ENCODE measurements at places on chromosomes 4 and X.
A peak's percentile ranks its signal among the peaks of the same experiment; 100 is the strongest.

GRCh38 chr4:4694296-4694772 is 152.5 kb upstream of the STX18 start:
- peak; percentile 42 for DNase-seq

DNA sequence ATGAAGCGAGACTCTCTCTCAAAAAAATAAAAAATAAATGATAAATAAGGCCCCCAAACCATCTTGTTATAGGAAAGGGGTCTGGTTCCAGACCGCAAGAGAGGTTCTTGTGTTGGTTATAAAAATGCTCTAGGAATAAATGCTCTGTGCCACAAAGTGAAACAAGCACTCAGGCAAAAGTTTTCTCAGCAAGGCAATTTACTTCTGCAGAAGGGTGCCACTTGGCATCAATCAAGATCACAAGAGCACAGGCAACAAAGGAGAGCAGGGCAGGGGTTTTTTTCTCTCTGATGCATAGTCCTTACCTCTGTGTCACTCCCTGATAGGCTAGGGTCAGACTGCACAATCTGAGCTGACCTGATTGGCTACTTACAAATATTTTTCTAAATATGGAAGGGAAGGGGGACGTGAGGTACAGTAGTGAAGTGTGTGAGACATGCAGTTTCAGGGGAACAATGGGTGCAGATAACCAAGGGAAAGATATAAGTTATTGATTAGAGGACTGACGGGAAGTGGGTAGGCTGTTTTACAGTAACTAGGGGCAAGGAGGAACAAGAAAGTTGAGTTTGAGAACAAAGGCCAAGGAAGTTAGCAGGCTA is 29.8 kb upstream of the FUNDC1 start:
- no peak for DNase-seq

- no peak for DNase-seq
Observed at GRCh38 chrX:124860736-124861135, 458.9 kb upstream of the TEX13C start.

DNA sequence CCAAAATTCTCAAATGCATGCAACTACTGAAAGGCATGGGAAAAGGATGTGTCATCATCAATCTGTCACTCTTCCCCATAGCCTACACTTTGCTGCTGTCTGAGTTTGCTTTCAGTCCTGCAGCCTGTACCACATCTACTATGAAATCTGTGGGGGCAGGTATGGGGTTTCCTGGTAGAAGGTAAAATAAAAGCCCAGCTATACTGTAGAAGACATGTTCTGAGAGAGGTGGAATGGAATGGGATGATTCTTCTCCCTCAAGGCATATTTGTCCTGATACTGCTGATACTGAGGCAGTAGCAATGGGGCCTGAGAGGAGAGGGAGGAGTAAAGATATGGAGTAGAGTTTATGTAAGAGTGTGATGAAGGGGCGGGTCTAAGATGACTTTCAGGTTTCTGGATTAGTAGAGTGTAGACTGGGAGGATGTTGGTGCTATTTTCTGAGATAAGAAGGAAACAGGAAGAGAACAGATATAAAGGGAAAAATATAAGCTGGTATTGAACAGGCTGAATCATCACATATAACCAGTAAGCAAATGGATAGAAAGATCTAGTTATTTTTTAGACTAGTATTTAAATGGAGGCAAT is 38.7 kb upstream of the GYPA start:
- no peak for DNase-seq

- DNase-seq = no peak
Observed at GRCh38 chr4:150584111-150584915, 2.4 kb downstream of the MAB21L2 start.

GRCh38 chr4:59936566-59936965 is 1263.6 kb upstream of the ADGRL3 start:
- DNase-seq = no peak

Measured in fibroblast of upper back skin (primary cell).